ENCODE measurements at places on chromosomes 7 and 10.

DNA sequence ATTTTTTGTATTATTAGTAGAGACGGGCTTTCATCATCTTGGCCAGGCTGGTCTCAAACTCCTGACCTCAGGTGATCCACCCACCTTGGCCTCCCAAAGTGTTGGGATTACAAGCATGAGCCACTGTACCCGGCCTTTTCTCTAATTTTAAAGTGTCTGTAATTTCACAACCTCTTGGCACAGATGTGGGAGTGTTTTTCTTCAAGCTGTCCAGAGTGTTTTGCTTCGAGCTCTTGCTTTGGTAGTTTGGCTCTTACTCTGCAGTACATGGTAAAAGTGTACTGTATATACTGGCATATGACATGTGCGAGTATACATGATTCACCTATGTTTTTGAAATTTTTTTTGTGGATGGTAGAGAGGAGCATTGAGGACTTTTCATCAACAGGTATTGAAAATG lies 9.8 kb downstream of the SRGN start:
- DNase-seq, result no peak

DNA sequence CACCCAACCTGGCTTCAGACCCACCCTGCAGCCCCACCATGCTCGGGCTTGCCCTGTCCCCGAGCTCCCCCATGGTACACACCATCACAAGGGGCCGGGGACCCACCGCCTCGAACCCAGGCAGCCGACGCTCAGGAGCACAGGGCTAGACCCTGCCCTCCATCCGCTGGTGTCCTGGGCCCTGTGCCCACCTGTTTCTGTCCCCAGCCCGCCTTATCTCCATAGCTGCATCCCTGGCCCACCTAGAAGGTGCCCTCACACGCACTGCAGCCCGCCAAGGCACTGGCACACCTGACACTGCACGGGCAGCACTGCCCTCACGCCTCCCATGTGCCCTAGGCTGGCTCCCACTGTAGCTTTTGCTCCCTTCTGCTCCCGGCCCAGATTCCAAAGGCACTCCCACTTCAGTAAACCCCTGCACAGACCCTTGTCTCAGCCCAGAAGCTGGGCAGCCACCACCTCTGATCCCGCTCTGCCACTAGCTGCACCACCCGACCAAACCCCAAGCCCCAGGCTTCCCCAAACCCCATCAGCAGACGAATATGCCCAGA lies 17.1 kb downstream of the YKT6 start:
- DNase-seq, result no peak

DNA sequence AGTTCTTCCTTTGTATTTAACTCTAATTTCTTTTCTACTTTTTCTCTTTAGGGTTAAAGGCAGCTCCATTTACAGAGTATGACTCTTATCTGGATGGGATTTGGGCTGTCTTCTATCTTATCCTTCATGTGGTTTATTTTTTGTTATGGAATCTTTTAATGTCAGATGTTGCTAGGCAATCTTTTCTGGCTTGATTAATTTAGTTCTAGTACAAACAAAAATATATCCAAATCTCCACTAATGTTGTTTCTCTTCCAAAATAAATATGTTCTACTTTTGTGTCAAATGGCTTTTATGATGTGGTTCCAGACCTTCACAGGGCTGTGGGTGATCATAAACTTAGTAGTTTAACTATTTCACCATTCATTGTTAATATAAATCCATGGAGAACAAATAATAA lies 246.9 kb downstream of the AHR start:
- no peak for DNase-seq

DNA sequence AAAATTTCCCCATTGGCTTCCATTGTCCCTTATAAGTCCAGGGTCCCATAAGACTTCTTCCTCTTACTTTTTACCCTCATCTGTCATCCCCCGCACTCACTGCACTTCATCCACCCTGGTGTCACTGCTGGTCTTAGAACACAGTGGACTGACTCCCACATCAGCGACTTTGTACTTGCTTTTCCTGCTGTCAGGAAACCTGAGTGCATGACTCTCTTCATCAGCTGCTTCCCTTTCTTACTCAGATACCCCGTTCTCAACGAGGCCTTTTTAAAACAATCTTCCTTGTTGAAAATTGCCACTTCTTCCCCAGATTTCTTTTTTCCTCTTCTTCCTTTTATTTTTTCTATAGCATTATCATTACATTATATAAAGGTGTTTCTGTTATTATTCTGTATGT lies 305.4 kb downstream of the SDK1 start:
- no peak for DNase-seq

DNA sequence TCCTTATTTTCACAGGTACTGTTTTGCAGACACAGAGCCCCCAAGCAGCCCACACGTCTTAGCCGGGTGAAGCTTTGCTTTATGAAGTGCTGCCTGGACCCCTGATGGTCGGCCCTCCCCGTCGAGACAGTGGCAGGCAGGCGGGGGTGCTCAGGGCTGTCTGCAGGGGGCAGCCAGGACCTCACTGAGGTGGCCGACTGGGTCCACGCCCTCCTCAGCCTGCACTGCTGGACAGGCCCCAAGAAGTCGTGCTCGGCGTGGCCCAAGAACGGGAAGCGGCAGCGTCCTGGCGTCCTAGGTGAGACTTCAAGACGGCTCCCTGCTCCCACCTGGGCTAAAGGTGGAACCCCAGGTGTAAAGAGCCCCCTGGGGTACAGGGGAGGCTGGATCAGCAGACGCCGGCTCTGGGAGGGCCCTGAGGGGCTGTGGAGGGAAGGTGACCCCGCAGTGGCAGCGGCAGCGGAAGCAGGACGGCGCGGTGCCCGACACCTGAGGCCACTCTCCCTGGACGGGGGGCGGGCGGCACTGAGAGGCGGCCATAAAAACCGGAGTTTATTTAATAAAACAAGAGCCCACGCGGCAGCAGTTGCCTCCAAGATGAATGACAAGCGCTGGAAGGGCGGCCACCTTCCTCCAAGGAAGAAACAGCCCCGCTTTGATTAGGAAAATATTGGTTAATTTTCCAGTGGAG lies 179.4 kb downstream of the ELFN1 start:
- DNase-seq, result no peak

DNA sequence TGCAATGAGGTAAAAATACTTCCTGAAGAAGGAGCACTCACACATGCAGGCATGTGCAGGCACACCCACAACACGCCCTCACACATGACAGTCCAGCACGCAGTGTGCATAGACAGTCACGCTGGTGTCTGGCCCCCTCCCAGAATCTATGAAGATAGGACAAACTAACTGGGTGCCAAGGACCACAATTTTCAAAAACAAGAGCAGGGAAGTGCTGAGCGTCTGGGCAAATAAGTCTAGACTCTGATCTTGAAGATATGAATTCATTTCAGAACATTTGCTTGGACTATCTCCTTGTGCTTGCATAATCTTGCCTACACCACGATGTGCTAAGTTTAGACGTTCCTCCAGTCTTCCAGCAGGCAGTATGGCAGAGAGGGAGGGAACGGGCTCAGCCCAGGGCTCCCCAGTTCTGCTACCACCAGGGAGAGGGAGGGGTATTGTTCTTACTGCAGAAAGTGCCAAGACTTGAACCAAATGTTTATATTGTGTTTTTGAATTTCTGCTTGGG lies 276.5 kb upstream of the KLF6 start:
- DNase-seq, result no peak

DNA sequence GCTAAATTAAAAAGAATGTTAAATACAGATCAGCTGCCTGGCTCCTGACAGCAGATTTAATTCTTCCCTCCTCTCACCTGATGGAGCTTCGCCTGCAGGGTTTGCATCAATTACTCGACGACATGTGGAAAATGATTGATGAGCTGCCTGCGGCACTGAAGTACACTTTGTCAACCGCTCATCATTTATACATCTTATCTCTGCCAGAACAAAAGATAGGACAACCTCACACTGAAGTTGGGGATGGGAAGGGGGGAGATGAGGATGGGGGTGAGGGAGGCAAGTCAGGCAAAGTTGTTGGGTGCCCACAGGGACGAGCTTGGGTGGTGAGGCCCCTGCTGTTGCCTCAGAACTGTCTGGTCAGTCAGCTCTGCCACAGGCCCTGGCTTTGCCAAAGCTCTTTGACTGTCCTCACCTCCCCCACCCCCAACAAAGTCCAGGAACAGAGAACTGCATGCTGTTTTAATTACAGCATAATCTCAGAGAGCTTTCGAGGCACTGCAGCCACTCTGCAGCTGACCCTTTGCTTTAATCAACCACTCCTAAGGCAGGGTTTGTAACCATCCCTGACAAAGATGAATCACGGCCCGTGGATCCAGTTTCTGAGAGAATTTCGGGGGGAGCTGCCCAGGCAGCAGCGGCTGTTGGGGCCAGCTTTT lies 702.3 kb downstream of the LRMDA start:
- DNase-seq, result no peak

DNA sequence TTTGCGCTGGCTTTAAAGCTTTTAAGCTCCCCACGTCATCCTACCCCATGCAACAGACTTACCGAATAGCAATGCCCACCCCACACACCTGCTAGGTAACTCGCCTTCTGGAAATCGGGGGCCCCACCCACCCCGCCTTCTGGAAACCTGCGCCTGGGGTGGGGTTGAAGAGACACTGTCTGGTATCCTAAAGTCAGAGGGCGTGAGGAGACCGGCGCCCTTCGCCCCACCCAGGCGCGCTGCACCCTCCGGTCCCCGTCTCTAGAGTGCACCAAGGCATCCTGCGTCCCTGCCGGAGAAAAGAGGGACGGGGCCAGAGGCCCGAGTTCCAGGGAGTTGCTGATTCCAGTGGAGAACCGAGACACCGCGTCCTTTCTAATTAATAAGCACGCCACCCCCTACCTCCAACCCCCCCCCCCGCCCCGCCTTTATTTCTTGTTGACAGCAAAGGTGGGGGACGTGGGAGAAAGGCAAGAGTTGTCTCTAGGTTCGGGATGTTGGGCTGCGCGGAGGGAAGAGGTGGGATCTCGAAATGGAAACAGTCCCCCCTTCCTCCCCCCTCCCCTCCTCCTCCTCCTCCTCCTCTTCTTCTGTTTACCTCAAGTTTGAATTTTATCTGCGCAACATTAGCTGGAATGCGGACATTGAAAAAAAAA lies 220.9 kb upstream of the MKLN1 start:
- DNase-seq, result no peak

Measured in skeletal muscle cell (primary cell).